ENCODE measurements at places on chromosomes 13 and 19. TPM values are rescaled to one million over a fixed set of nuclear protein-coding genes. Genes with fewer than 3 reads are reported as not detected.

- no peak for DNase-seq
These were observed 143.3 kb upstream of the FREM2 start for GRCh38 chr13:38543561-38543960.

DNA sequence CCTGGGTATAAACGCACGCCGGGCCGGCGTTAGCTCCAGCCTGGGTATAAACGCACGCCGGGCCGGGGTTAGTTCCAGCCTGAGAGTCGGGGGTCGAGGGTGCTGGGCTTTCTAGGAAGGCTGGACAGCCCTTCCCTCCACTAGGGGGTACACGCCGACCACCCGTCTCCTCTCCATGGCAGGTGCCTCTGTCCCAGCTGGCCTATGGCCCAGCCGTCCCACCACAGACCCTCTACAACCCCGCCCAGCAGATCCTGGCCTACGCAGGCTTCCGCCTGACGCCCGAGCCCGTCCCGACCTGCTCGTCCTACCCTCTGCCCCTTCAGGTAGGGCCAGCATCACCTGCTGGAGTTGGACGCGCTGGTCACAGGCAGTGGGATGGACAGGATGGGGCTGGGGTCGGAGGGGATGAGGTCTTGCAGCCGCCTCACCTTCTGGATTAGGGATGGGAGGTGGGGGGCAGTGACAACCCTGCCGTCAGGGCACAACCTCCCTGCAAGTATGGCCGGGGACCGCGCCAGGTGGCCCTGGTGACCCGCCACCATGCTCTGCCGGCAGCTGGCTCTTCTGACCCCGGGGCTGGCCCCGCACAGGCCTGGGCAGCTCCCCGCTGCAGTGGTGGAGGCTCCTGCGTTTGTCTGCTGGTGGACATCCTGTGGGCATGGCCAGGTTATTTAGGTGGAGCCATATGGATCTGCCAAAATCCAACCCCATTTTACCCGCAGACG, 45.8 kb downstream of the TMEM255B start:
- no peak for DNase-seq

Gene ANGPTL4
- 9.5 TPM for total RNA-seq

GRCh38 chr13:73751290-73751689, 382.9 kb downstream of the KLF12 start:
- no peak for DNase-seq

Gene ZIM2
- not detected for total RNA-seq

GRCh38 chr19:39937094-39937720, 2.8 kb upstream of the FCGBP start:
- peak; percentile 49 for DNase-seq

DNA sequence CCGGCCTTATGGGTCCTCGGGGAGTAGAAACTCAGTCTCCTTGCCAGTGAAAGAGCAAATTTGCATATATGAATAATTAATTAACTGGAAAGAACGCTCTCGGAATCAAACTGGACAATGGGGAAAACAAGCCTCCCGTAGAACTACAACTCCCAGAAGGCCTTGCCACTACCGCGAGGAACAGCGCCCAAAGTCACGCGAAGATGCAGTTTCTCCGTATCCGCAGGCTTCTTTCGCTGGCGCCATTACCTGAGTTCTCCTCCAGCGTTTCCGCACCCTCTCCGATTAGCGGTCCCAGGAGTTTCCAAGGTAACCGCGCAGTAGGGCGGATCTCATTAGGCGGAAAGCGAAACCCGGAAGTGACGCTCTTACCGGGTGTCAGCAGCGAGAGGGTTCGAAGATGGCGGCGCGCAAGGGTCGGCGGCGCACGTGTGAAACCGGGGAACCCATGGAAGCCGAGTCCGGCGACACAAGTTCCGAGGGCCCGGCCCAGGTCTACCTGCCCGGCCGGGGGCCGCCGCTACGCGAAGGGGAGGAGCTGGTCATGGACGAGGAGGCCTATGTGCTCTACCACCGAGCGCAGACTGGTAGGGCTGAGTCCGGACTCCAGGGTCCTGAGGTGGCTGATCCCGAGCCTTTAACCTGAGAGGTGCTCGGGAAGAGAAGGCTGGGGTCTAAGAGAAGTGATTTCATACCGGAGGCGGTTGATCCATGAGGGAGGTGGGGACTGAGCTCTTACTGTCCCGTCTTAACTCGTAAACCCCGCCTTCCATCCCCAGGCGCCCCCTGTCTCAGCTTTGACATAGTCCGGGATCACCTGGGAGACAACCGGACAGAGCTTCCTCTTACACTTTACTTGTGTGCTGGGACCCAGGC, at the start of gene GRWD1:
TSS of gene GRWD1 (plus strand) at position 378 of the 876 bp plus-strand sequence. CDS start at position 401, 23 bp downstream.
- DNase-seq = peak; percentile 94

Data from mucosa of descending colon (tissue), 3 donors.